ENCODE measurements at places on chromosomes 3 and 15. TPM values are rescaled to one million over a fixed set of nuclear protein-coding genes. Genes with fewer than 3 reads are reported as not detected.

PLSCR5 gene
- polyA plus RNA-seq, result not detected

GRCh38 chr3:183158551-183159006 lies 4.0 kb downstream of the LAMP3 start:
- no peak for DNase-seq

GRCh38 chr15:43208052-43209002 lies 12.5 kb downstream of the EPB42 start:
- no peak for DNase-seq

DNA sequence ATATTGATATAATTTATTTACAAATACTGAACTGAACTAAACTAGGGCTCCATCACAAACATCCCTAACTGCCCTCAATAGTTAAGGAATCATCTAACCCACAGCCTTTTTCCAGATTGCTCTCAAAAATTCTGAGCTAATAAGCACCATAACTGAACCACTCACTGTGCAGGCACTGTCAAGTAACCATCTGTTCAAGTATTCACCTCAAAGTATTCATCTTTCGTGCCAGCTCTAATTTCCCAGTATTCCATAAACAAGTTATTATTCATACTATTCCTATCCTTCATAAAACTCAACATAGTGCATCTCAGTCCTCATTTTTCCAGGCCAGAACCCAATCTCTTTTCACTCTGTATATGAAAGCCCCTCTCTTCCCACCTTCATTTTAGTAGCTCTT lies 41.1 kb downstream of the THBS1 start:
- DNase-seq, result no peak

HOMER2 gene
- 34.8 TPM for polyA plus RNA-seq

DNA sequence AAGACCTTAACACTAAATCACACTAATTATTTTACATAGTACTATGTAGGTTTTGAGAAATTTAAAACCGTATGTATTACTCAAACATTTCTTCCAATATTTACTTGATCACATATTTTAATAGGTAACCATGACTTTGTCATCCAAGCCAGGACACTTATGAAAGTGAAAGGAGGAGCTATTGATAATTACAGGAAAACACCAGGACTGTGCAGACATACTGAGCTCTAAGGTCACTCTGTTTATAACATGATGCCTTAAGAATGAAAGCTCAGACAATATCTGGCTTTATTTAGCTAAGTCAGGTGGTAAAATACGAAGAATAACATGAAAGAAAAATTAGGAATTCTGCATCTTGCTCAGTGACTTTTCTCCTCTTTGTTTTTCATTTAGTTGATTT lies 216.0 kb upstream of the NANOGP8 start:
- DNase-seq, result no peak

GRCh38 chr3:16884084-16884747 lies 539 bp upstream of the PLCL2 start:
- no peak for DNase-seq

- no peak for DNase-seq
These were observed 615.0 kb upstream of the NECTIN3 start for GRCh38 chr3:110456438-110457138.

DNA sequence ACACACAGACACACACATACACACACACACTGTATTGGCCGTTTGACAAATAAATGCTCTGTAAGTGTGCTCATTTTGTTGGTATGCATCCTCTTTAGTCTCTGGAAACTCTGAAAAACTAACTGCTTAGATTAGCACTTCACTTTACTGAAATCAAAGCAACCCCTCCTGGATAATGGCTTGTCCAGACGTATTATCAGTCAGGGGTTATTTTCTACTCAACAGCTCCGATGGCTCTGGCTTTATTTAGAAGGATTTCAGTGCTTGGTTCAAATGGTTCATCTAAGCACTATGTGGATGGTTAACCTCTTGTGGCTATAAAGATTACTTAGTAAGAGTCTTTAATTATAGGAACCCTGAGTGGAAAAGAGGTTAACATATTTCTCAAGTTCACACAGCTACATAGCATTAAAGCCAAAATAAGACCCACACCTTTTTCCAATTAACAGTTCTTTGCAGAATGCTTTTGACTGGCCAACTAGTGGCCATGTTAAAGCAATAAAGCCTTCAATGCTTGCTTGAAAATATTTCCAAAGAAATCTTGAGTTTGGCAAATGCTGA lies 516.1 kb upstream of the NAALADL2 start:
- DNase-seq, result no peak

DNA sequence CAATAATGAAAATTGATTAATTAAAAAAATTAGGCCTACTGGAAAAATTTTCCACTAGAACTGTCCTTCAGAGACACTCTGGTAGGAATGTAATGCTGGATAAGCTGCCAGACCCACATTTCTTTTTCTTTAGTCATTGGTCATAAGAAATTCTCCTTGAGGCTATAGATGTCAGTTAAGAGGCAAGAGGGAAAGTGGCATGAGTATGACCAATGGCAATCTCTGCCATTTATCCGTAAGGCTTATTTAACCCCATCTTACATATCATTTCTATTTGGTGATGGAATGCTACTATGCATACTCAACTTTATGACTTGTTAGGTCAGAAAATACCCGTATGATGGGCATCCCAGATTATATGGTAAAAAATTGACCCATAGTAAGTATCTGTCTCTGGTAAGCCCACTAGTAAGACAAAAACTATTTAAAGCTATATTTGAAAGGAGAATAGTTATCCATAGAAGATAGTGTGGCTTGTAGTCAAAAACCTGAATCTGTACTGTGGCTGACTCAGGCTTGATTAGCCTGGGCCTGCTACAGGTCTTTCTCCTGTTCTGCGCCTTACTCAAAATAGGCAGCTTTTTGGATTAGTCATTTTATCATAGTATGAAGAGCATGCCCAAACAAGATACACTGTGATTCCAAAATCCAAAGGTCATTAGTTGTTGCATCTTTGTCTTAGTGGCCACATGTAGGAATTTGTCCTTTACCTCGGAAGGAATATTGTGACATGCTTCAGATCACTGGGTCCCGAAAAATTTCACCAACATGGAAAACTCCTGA lies 314.7 kb downstream of the PYDC2 start:
- DNase-seq, result no peak

DNA sequence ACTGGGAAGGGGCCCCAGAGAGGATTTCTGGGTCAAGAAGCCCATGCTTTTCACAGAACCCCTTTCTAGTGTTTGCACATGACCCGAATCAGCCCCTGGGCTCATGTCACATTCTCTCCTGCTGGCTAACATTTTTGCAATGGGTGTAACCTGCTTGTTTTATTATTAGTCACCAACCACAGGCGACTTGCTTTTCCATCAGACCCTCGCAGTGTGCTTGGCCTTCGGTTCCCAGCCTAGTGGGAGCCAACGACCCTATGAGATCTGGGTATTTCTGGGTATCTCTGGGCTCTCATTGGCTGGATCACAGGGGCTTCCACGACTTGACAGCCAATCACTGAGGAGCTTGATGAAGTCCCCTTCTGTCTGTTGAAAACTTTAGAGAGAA lies 11.0 kb upstream of the FBLN2 start:
- no peak for DNase-seq

DNA sequence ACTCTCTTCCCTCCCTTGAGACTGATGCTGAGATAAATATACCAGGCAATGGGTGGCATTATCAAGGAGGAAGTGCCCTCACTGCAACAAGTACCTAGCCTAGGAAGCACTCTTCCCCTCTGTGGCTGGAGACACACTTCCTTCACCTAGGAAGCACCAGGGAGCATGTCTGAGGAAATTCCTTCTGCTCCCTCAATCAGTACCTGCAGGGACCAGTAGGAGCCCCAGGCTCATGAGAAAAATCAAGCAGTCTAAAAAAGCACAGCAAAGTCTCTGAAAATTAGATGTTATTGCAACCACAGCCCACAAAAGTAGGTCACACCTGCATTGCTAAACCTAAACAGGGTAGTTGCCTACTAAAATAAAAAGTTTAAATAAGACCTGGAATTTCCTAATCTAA lies 78.2 kb upstream of the TRPM1 start:
- no peak for DNase-seq

FYTTD1 gene
- 71.9 TPM for polyA plus RNA-seq

GRCh38 chr3:131193641-131194238 lies 167.1 kb downstream of the NEK11 start:
- no peak for DNase-seq

DNA sequence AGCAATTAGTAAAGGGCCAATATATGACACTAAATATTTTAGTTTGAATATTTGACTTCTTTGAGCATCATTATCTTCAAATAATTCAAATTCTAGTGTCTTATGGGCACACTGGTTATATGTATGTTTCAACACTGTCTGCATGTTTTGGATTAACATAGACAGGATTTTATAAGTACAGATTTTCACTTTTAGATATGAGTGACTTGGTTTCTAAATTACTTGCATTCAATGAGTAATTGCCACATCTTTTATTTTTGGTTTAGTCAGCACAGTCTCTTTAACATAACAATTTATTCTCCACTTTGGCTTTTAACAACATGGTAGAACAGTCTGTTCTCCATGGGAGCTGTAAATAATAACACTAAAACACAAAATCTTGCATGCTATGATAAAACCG lies 674.8 kb downstream of the TBL1XR1 start:
- DNase-seq, result no peak

- DNase-seq, result no peak
These were observed 183.8 kb downstream of the NEK10 start for GRCh38 chr3:27185231-27185989.

- no peak for DNase-seq
These were observed 1.3 kb downstream of the ATXN7 start for GRCh38 chr3:63864965-63865327.

PLOD2 gene
- polyA plus RNA-seq, result 11.8 TPM

C15orf61 gene
- 7.7 TPM for polyA plus RNA-seq

ADAMTS17 gene
- 4.0 TPM for polyA plus RNA-seq

GALNT15 gene
- polyA plus RNA-seq, result 1.1 TPM

DNA sequence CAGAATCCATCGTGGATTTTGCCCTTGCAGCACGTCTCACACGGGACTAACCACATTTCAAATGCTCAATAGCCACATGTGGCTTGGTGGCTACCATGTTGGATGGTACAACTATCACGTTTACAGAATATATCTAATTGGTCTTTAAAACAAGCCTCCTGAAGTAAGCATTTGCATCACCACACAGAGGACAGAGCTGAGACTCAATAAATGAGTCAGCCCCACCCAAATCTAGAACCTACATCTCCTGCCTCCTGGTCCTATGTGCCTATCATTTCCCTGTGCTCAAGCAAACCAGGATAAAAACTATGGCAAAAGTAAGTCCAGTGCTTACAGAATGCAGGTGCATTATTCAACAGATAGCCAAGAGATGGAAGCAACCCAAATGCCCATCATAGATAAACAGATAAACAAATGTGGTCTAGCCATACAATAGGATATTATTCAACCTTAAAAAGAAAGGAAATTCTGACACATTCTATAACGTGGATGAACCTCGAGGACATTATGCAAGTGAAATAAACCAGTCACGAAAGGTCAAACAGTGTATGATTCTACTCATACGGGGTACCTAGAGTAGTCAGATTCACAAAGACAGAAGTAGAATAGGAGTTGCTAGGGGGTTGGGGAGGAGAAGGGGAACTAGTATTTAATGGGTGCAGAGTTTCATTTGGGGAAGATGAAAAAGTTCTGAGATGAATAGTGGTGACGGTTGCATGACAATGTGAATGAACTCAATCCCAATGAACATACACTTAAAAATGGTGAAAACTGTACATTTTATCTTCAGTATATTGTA lies 43.9 kb downstream of the SRGAP3 start:
- DNase-seq, result no peak

GRCh38 chr3:24518990-24519367 lies 24.3 kb upstream of the THRB start:
- DNase-seq, result no peak

DNA sequence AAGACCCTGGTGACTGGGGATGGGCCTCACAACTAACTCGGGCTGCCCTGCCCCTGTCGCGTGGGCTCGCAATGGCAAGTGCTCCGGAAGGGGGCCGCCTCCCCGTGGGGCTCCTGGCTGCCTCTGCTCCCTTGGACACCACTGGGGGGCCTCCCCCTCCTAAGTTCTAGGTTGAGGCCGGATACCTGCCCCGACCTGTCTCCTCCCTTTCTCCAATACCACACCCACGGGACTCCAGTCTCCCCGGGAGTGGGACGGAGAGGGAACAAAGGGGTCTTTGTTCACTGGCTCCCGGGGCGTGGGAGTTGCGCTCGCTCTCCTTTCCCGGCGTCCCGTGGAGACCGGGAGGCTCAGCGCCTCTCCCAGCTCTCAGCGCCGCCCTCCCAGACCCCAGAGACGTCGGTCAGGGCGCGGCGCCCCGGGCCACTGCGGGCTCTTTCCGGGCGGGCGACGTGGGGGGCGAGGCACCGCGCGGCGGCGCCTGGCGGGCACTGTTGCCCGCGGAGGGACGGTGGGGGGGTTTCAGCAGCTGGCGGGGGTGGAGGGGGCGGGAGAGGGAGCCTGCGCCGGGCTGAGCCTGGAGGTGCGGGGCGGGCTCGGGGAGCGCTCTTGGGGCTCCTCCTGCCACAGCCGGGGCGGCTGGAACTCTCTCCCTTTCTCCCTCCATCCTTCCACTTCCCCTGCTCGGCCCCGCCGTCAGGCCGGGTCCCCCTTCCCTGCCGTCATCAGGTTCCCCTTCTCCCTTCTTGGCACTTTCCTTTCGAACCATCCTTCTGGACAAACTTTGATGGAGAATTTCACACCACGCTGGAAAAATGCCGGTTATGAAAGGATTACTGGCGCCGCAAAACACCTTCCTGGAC lies at the start of gene KCNH8:
Gene KCNH8 (plus strand): TSS at position 606 of the 863 bp plus-strand sequence. CDS start 210 bp downstream, at position 816.
- DNase-seq, result no peak

GRCh38 chr15:56812221-56812620 lies 78.9 kb upstream of the ZNF280D start:
- DNase-seq, result no peak

XIRP1 gene
- 265 TPM for polyA plus RNA-seq

DNA sequence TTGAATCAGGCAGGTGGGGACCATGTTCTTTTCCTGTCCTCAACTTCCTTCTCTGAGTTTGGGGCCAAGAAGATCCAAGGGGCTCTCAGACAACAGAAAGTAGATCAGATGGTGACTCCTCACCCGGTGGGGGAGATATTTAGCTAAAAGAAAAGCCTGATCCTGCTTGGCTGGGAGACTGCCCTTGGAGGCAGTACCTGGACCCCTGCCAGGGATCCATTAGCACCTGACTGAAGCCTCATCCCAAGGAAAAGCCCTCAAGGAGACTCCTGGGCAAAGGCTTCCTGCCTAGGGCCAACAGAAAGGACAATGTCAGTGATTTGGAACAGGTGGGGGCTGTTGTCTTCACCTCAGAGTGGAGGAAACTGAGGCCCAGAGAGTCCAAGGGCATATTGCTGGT lies 33.5 kb upstream of the HHATL start:
- DNase-seq, result no peak

SPTSSB gene
- polyA plus RNA-seq, result 0.59 TPM
